ENCODE measurements at places on chromosomes 12 and 14. TPM values are rescaled to one million over a fixed set of nuclear protein-coding genes. Genes with fewer than 3 reads are reported as not detected.

GRCh38 chr12:49909826-49910225 lies 6.1 kb upstream of the FAIM2 start:
- no peak for DNase-seq

GRCh38 chr12:57046947-57047890 lies 2.7 kb downstream of the MYO1A start:
- DNase-seq, result no peak

- no peak for DNase-seq
Measured at GRCh38 chr12:46212108-46212982, 56.5 kb downstream of the SLC38A1 start.

LAG3 gene
- 3.4 TPM for total RNA-seq

KCNA5 gene
- 0.45 TPM for total RNA-seq

TDRD9 gene
- total RNA-seq, result 8.2 TPM

SLC6A13 gene
- 0.85 TPM for total RNA-seq
